ENCODE measurements at places on chromosomes 1 and 21.

DNA sequence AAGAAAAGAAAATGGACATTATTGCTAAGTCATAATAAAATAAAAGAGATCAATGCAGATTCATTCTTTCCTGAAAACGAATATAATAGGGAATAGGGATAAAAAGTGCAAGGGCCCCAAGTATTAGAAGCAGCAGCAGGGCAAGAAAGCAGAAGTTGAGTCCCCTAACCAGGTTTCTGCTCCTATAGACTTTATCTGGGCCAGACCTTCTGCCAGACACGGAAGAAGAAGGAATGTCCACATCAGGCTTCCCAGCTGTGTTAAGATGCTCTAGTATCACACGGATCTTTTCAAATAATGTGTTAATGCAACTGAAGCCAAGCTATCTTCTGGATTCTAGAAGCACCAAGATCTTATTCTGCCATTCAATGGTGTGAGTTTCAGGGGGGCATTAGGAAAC lies 26.9 kb downstream of the CD244 start:
- DNase-seq = no peak

DNA sequence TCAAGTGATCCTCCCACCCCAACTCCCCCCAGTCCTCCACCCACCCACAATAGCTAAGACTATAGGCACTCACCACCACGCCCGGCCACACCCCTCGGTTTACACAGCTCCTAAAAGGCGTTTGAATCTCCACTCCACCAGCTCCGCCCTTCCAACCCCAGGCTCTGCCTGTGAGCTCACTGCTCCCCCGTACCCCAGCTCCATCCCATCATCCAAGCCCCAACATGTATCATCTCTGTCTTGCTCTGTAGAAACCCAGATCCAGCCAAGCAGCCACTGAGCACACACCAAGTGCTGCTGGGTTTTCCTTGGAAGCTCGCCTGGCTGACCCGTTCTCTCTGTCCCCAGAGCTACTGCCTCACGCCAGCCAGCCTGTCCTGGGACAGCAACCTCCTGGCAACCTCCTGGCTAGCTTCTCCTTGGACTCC lies 12.0 kb upstream of the S100A2 start:
- no peak for DNase-seq

- no peak for DNase-seq
Measured at GRCh38 chr1:98813738-98814309, 152.3 kb downstream of the SNX7 start.

DNA sequence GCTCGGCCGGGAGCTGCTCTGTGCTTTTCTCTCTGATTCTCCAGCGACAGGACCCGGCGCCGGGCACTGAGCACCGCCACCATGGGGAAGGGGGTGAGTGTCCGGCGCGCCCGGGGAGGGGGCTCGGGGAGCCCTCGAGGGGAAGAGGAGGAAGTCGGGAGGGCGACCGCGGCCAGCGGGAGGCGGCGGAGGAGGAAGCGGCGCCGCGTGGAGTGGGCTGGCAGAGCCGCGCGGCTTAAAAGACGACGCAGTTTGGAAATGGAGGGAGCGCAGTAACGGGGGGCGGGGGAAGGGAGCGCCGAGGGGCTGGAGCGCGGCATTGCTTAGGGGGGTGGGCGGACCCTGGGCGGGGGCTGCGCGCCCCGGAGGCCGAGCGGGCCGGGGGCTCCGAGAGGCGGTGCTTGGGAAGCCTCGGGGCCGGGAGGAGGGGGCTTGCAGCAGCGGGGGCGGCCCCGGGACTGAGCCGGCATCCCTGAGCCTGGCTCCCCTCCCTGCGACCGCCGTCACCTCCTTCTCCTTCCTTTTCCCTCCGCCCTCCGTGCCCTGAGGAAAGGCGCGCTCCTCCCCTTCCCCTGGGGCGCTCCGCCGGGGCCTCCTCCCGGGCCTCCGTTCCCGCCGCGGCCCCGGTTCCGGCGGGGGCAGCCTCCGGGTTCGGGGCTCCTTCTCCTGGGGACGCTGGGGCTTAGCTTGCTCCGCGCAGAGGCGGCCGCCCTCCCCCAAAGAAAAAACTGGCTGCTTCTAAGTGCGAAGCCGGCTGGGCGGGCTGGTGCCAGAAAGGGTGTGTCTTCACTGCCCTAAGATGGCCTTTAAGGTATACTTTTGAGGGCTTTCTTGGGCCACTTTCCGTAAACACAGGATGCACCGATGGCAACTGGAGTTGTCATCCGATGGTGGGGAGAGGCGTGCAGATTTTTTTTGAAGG lies 648 bp downstream of the ATP1A1 start:
- peak; percentile 68 for DNase-seq

GRCh38 chr1:183845681-183846080 lies 40.8 kb downstream of the RGL1 start:
- no peak for DNase-seq

DNA sequence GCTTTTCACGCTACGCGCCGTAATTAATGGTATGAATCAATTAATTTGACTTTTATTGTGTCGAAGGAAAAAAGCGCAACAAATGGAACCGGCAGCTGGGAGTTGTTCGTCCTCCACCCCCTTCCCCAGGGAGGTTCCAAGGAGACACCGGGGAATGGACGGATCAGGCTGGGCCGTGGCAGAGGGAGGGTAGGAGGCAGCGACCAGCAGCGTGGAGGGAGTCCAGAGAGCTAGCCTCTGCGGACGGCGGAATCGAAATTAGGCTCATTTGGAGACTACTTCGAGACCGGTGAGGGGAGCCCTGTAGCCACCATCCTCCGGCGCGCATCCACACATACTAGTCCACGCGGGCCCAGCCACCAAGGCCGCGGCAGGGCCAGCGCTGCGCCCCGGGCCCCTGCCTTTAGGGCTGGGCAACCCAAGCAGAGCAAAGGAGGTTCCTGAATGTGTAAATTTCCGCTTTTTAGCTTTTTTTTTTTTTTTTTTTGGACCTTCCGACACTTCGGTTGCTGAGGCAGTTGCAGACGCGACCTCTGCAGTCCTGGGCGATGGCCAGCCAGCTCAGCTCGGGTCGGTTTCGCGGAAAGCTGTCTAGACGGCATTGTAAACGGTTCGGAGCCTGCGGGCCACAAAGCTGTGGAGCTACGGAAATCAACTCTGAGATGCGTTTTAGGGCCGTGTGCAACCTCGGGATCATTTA lies 2.2 kb upstream of the FOXD3 start:
- no peak for DNase-seq

GRCh38 chr1:84510668-84511067 lies 4.3 kb upstream of the GNG5 start:
- no peak for DNase-seq

GRCh38 chr1:100506217-100506616 lies 31.7 kb upstream of the GPR88 start:
- no peak for DNase-seq

GRCh38 chr21:39367783-39368182 lies 18.9 kb upstream of the HMGN1 start:
- no peak for DNase-seq

DNA sequence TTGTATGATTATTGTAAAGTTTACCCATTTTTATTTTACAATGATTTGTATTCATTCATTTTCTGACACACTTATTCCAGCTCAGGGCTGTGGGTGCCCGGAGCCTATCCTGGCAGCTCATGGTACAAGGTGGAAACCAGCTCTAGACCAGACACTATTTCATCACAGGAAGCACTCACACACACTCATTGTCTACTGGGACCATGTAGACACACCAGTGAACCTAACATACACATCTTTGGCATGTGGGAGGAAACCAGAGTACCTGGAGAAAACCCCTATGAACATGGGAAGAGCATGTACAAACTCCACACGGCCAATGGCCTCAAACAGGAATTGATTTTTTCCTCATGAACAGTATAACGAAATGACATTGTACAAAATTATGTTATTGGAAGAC lies 2.4 kb downstream of the DTL start:
- no peak for DNase-seq

DNA sequence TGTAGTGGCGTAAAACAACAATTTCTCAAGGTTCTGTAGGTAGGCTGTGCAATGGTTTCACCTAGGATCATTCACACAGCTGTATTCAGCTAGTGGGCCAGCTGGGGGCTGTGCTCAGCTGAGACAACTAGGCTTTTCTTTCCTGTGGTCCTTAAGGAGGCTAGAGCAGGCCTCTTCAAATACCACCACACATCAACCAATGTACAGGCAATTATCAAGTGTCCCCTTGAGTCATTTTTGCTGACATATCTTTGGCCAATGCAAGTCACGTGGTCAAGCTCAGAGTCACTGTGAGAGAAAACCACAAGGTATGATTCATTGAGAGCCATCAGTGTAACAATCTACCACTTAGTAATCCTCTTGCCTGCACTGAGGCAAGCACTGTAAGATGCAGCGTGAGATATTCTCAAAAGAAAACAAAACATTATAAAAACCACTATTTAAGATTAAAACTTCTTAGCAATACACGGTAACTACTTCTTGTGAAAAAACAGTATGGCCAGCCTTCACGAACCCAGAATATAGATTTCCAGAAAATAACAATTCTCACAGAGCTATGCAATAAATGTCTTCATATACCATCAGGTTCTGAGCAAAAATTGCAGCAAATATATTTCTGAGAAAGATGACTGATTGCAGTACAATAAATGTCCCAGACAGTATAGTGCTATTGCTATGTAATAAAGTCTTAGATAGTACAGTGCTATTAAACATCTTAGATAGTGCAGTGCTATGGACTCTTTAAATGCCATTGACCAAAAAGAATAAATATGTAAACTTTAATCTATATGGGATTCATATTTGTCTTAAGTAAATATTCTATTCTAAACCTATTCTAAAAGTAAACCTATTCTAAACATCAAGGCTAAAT lies 55.3 kb downstream of the NME7 start:
- DNase-seq = no peak

DNA sequence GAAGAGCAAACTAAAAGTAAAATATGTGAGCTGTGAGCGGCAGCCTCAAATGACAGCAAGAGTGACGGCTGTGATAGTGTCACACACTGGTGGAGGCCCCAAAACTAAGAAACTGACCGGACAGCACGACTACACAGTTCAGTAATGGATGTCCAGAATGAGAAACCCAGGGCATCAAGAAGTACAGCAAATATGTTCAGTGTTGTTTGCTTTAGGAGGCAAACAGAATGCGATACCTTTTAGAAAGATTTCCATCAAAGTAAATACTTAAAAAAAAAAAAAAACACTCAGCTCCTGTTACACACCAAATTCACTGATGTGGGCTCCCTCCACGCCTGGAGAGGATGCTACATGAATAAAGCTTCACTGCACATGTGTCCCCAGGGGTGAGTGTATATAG lies 1.1 kb upstream of the PKP1 start:
- DNase-seq = no peak

DNA sequence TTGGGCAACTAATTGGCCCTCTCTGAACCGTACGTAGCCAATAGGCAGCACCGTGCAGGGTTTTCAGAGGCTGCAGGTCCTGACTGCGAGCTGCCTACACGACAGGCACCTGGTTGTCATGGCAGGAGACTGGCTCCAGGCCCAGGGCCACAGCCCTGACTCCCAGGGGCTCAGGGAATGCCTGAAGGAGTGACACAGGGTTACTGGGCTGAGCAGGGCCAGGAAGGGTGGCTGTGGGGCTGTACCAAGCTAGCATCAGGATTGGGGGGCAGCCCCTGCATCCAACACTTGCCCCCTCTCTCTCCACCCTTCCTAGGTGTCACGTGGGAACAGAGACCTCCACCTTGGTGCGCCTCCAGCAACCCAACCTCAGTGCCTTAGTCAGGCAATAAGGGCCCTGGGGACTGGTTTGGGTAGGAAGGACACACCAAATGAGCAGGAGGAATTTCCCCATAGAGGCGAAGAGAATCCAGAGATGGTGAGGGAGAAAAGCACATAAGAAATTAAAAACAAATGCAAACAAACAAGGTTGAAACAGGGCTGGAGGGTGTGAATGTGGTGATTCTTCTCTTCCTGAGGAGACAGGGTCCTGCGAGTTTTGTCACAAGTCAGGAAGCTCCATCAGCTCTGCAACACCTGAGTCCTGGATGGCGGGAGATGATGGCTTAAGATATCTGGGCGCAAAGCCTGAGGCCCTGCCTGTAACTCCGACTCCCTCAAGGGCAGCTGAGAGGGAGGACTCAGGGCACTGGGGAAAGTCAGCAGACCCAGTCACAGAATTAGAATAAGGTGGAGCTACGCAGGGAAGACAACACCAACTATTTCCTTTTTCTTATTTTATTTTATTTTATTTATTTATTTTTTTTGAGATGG lies 19.7 kb upstream of the RNU1-4 start:
- DNase-seq = no peak

DNA sequence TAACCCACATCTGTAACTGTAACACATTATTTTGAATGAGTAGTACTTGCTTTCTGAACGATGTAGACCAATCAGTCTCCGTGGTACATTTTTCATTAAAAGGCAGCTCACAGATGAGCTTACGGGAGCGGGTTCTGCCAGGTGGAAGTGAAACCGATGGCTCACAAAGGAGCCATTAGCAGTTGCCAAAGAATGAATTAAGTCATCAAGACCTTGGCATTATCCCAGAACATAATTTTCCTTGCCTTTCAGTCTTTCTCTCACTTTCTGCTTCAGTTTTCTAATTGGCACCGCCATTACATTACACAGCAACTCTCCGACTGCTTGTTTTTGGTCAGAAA lies 33.5 kb upstream of the UTS2 start:
- no peak for DNase-seq

GRCh38 chr1:22380024-22380785 lies 71.4 kb upstream of the ZBTB40 start:
- no peak for DNase-seq

DNA sequence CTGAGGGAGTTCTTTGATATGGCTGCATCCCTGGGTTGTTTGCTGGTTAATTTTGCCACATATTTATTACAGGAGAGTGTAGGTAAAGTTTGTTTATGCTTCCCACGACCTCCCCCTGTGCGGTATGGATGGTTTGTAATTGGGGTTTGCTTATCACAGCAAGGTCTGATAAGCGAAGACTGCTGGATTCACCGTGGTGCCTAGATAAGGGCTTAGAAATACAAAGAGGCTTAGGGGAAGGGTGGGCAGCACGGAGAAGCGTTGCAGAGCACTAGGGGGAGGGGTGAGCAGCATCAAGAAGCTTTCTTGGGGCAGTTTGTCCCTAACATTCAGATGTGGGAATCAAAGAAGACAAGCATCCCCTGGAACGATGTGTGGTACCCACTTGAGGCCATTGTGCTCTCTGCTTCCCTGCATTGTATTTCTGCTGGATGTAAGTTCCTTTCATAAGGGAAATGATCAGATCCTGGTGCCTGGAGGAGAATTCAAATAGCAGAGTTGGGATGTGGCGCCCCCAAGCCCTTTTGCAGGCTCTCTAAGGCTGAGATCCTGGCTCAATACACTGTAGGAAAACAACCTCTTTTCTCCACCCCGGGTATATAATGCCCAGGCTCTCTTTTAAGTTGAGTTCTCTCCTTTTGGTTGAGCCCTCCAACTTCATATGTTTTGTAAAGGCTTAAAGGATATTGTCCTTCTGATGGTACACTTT lies 598.1 kb upstream of the ADGRL4 start:
- no peak for DNase-seq

GRCh38 chr1:24914226-24915069 lies 15.6 kb downstream of the RUNX3 start:
- no peak for DNase-seq

Measured in upper lobe of left lung (tissue), 6 donors.